Activated naive CD4-positive, alpha-beta T cell treated with anti-CD3 and anti-CD28 coated beads, Interleukin-2, amount 50 U/mL, for 72 hours (primary cell): ENCODE measurements at places on chromosomes 3 and 15. TPM values are rescaled to one million over a fixed set of nuclear protein-coding genes. Genes with fewer than 3 reads are reported as not detected.
A peak's percentile ranks its signal among the peaks of the same experiment; 100 is the strongest.

Gene STXBP5L
- not detected for total RNA-seq

Gene SNTN
- not detected for total RNA-seq

Gene DUOXA2
- total RNA-seq: not detected

Gene CAV3
- not detected for total RNA-seq

DNA sequence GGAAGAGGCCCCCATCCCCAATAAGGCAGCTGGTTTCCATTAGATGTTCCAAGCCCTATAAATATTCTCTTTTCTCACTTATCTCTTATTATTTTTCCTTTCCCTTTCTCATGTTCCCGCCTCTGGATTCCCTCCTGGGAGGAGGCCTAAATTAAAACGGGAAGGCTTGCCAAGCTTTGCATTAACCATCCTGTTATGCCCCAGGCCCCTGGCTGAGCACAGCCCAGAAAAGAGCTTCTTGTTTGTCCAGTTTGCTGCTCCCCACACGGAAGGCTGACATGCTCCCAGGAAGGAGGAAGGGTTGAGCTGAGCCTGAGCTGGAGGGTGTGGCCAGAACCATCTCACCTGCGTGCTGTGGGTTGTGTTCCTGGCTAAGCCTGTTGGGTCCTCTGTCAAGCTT lies 63.1 kb upstream of the BOC start:
- no peak for DNase-seq

GRCh38 chr3:171526869-171527268 lies 66.7 kb upstream of the TNIK start:
- no peak for DNase-seq

DNA sequence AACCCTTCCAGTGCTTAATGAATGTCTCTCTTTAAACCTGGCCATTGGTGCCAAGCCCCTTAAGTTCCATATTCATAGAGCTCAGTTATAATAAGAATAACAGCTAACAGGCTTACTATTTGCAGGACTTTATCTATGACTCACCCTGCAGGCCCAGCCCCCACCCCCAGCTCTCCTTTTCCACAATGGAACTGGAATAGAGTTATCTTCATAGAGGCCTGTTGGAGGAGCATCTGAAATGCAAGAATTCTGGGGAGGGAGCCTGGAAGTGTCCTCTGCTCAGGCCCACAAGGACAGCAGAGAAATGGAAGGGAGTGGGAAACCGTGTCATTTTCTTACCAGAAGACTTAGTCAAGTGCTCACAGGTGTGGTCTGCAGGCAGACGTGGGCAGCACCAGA lies 52.8 kb downstream of the SEMA5B start:
- no peak for DNase-seq

- no peak for DNase-seq
These were observed 19.3 kb downstream of the ARHGAP31 start for GRCh38 chr3:119313461-119313860.

DNA sequence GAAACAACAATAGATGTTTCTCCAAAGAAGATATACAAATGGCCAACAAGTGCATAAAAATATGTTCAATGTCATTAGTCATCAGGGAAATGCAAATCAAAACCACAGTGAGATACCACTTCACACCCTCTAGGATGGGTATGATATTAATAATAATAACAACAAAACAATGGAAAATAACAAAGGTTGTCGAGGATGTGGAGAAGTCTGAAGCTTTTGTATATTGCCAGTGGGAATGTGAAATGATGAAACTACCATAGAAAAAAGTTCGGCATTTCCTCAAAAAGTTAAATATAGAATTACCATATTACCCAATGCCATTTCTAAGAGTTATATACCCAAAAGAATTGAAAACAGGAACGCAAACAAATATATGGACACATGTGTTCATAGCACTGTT lies 10.8 kb downstream of the BHLHE40 start:
- no peak for DNase-seq

- no peak for DNase-seq
These were observed 9.6 kb upstream of the FSIP1 start for GRCh38 chr15:39792025-39792843.

GRCh38 chr15:63156755-63157117 lies 541 bp downstream of the RPS27L start:
- DNase-seq: peak; percentile 58

DNA sequence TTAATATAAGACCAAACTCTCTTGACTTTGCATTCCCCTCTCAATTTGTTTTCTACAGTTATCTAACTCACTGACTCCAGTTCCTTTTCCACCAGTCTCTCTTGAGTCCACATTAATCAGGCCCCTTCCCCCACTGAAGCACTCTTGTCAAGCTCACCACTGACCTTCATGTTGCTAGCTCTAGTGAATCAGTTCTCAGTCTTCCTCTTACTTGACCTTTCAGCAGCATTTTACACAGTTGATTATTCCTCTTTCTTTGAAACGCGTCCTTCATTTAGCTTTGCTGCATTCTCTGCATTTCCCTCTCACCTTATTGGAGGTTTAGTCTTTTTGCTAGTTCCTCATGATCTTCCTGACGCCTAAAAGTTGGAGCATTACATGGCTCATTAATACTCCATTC lies 8.3 kb downstream of the PPP2R3A start:
- DNase-seq: no peak

DNA sequence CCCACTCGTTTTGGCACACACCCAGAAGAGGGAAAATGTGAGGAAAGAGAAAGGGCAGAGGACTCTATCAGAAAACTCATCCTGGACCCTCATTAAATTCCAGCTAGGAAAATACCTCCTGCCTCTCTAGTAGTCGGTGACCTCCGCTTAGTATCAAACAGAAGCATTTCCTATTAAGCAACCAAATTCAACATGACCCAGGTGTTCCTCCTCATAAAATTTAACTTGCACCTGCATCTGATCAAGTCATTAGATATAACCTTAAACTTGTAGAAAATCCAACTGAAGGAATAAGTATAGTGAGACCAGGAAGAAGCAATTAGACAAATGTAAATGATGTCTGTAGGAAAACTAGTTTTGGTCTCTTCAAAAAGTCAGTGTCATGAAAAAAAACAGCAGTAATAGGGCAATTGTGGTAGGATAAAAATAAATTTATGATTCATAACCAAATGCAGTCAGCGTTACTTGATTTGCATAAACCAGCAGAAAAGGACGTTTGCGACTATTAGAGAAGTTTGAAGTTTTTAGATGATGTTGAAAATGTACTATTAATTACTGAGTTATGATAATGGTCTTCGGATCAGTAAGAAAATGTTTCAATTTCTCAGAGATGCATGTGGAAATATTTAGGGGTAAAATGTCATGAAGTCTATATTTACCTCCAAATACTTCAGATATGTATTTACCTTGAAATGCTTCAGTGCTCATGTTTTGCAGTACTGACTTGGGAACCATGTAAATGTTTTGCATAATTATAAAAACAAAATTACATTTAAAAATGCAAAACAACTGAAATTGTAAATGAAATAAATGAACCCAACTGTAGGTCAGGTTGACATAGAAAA lies 44.6 kb downstream of the LDHAL6B start:
- DNase-seq: no peak
